Prostate gland (tissue), 2 donors: ENCODE measurements at places on chromosomes 13 and 19. TPM values are rescaled to one million over a fixed set of nuclear protein-coding genes. Genes with fewer than 3 reads are reported as not detected.

Gene TBCB
- total RNA-seq = 212 TPM

Gene TMEM86B
- 1.5 TPM for total RNA-seq

Gene ZNF546
- total RNA-seq = 4.6 TPM

Gene TTC9B
- not detected for total RNA-seq

Gene C19orf73
- total RNA-seq = 2.2 TPM

Gene CAPN12
- 6.0 TPM for total RNA-seq

Gene PLK5
- total RNA-seq = not detected

Gene ZNF83
- 62.1 TPM for total RNA-seq

Gene RNF113B
- total RNA-seq = 11.2 TPM

Gene SIGLEC12
- total RNA-seq = not detected

Gene RNF126
- total RNA-seq = 70.7 TPM

Gene ELSPBP1
- total RNA-seq = not detected

Gene OR7C2
- not detected for total RNA-seq

Gene RDH8
- total RNA-seq = not detected

Gene PDX1
- not detected for total RNA-seq

Gene FOSB
- 2.5 TPM for total RNA-seq

Gene DHDH
- 12.6 TPM for total RNA-seq

Gene ATP8B3
- 4.7 TPM for total RNA-seq

Gene OSCAR
- 1.6 TPM for total RNA-seq

Gene FCAR
- not detected for total RNA-seq

Gene CHST8
- 1.3 TPM for total RNA-seq

Gene CEACAM4
- 0.59 TPM for total RNA-seq

Gene CBY2
- not detected for total RNA-seq

Gene FCER2
- total RNA-seq = 1.5 TPM

Gene IGFL1
- total RNA-seq = not detected

Gene PLVAP
- 35.4 TPM for total RNA-seq

Gene GDF15
- 49.6 TPM for total RNA-seq

Gene IGSF23
- not detected for total RNA-seq

Gene NR1H2
- total RNA-seq = 129 TPM

Gene SOHLH2
- 5.1 TPM for total RNA-seq

Gene LILRB4
- 5.7 TPM for total RNA-seq
